ENCODE measurements at places on chromosomes 4 and X. TPM values are rescaled to one million over a fixed set of nuclear protein-coding genes. Genes with fewer than 3 reads are reported as not detected.

DNA sequence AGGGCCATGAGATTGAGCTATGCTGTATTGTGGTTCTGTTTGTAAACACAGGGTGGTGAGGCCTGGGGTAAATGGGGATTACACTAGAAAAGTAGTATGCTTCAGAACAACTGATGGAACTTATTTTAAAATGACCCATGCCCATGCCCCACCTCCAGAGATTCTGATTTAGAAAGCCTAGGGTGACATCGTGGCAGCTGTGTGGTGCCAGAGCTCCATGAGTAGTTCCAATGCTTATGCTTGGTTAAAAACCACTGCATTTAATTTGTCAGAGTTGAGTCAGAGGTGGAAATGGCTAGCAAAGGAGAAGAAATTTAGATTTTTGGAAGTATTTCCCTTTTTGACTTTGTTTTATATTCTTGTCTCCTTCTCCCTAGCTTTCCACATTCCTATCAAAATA, 63.4 kb upstream of the PDE5A start:
- ATAC-seq = no peak

- ATAC-seq = no peak
Observed at GRCh38 chr4:52350926-52351325, 299.8 kb downstream of the SPATA18 start.

DNA sequence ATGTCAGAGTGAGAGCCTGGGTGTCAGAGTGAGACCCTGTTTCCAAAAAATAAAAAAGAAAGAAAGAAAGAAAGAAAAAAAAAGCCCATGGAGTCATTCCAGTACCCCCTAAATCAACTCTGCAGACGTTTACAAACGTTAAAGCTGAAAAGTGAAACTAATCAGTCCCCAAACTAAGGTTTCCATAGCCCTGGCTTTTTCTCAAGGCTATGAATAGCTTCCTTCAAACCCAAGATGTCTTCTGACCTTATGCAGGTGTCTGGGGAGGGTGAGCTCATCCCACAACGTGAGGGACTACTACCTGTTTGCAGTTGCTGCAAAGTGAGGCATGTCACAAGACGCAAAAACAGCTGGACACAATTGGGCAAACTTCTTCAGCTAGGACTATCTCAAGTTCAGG, 144.0 kb downstream of the SH3KBP1 start:
- no peak for ATAC-seq

- ATAC-seq = no peak
Observed at GRCh38 chrX:134369576-134369975, 90.4 kb upstream of the HPRT1 start.

DNA sequence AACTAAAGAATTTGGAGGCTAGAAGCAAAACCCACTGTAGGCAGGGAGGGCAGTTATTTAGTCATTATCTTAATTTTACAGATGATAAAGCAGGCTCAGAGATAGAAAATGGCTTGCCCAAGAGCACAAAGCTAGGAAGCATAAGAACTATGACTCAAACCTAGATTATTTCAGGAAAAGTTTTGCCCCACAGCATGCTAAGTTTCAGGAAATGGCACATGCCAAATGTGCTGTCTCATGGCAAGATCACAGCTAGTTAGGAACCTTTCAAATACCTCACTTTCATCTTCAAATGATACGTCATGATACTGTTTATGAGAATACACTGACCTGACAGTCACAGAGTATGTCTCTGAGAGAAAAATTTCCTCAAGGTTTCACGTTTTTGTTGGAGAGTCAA, 78.5 kb upstream of the SPANXC start:
- ATAC-seq = no peak

GRCh38 chrX:136029766-136030165, 44.5 kb downstream of the SLC9A6 start:
- ATAC-seq = no peak

CXCL11 gene
- total RNA-seq = 0.24 TPM

DNA sequence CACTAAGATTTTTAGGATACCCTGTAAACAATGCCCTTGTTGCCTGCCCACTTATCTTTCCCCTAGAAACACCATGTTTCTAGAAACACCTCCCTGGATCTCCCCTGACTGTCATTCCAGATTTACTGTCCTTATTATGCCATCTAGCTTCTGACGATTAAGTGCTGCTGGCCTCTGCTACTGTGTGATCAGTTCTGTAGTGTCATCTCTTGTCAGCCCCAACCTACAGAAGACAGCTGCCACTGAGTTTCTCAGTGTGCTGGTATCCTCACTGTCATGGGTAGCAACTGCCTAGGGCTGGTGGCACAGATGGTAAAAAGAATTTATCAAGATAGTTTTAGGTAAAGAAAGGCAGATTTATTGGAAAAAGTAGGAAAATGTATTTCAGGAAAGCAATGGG, 68.7 kb upstream of the WWC2 start:
- ATAC-seq = no peak

- ATAC-seq = peak; percentile 82
Observed at GRCh38 chr4:10395971-10396580, 61.1 kb downstream of the ZNF518B start.

KDR gene
- total RNA-seq = 4.2 TPM

RTL3 gene
- not detected for total RNA-seq

GRCh38 chrX:67673741-67674274, 130.0 kb downstream of the AR start:
- no peak for ATAC-seq

GIMD1 gene
- not detected for total RNA-seq

GRCh38 chr4:22003878-22004277, 55.3 kb upstream of the KCNIP4 start:
- ATAC-seq = no peak

DNA sequence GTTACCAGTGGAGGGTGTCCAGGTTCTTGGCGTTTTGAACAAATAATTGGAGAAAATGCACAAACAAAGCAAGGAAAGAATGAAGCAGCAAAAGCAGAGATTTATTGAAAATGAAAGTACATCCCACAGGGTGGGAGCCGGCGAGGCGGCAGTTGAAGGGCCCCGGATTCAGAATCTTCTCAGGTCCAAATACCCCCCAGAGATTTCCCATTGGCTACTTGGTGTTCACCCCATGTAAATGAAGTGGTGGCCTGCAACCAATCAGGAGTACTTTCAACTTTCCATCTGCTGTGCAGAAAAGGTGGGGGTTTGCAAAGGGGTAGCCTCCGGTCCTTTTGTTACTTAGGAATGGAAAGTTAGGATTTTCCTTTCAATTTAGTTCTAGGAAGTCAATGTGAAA, 1447.0 kb downstream of the C4orf33 start:
- ATAC-seq = no peak

CPZ gene
- total RNA-seq = 0.80 TPM

DNA sequence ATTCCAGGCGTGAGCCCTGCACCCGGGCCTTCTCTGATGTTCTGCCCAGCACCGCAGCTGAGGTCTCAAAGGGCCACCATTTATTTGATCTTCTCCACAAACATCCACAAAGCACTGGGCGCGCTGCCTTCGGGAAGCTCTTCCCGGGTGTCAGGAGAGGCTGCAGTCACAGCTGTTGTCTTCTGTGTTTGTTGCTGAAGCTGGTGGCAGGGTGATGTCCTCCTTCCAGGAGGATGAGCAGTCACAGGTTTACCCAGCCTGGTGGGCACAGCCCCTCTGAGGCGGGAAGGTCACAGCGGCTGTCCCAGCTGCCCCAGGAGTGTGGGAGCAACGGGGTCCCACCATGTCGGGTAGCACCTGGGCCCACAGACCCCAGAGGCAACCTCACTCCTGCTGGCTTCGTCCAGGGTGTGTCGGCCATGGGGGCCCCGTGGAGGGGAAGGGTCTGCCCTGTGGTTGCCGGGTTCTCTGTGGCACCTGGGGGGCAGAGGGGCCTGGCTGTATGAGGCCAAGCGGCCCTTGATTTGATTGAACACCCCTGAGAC, 27.6 kb downstream of the FGFRL1 start:
- no peak for ATAC-seq

DNA sequence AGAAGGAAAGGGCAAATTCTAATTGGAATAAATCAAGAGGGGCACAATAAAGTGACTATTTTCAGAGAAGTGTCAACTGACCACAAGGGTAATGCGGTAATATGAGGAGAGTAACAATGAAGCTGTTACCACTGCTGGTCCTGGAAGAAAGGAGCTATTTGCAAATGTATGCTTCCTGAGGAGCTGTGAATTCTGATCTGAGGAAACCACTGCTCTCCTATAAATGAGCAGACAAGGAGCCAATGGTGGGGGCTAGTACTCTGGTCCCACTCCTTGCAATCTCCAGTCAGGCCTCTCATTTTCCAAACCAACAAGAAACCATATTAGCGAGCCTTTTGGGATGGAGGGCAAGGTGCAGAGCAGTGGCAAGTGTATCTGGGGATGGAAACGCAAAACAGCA, 770.2 kb downstream of the FSTL5 start:
- no peak for ATAC-seq

GRCh38 chr4:7699031-7699430, 240.6 kb downstream of the AFAP1 start:
- no peak for ATAC-seq

FHIP1A gene
- 43.6 TPM for total RNA-seq

- ATAC-seq = no peak
Observed at GRCh38 chrX:20743046-20743445, 476.3 kb upstream of the RPS6KA3 start.

- ATAC-seq = no peak
Observed at GRCh38 chrX:48504261-48504660, 4.5 kb upstream of the PORCN start.

TENM3 gene
- total RNA-seq = 3.6 TPM

DNA sequence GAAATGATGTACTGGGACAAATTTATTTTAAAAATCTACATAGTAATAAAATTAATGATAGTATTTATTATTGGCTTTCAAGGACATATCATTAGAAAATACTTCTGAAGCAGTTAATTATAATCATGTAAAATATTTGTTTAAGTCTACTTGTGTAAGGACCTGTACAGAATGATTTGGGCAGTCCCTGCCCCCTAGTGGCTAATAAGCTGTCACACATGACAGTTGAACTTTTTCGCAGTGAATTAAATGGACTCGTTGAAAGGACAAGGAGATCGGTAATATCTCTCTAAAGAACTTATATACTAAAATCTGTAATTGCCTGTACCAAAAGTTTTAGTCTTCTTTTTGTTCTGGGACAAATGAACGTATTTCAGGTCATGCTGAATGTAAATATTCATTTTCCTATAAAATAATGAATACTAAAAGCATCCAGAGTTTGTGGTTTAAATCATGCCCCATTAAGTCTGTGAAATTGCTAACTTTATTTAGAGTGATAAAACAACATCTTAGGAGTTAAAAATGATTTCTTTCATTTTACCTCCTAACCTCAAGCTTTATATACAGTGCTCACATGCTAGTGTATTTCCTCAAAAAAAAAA, 13.6 kb downstream of the EXOC1 start:
- ATAC-seq = peak; percentile 85

DNA sequence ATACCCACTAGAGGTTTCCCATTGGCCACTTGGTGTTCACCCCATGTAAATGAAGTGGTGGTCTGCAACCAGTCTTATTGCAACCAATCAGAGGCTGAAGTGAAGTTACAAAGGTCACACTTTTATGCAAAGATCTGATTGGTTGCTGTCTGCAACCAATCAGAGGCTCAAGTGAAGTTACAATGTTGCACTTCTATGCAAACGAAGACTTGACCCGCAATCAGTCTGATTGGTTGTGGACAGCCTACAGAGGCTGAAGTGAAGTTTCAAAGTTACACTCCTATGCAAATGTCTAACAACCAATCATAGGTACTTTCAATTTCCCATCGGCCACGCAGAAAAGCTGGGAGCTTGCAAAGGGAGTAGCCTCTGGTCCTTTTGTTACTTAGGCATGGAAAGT, 22.3 kb upstream of the XPNPEP2 start:
- ATAC-seq = no peak

- ATAC-seq = peak; percentile 94
Observed at GRCh38 chr4:174669270-174669669, 147.0 kb upstream of the HPGD start.

DNA sequence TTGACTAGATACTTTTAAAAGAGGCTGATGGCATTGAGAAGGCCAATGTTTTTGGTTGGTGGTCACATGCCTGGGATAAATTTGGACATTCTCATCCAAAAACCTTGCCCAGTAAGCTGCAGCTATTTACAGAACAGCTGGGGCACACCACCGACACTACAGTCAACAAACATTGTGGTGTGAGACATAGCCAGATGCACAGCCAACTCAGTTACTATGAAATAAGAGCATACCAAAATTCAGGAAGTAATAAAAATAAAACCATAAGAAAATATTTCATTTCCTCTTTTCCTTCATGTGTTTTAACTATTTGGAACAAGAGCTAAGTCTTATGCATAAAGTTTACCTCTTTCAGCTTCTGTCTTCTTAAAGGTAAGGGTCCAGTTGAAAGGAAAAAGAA, 8.8 kb downstream of the PPM1K start:
- ATAC-seq = no peak

DNA sequence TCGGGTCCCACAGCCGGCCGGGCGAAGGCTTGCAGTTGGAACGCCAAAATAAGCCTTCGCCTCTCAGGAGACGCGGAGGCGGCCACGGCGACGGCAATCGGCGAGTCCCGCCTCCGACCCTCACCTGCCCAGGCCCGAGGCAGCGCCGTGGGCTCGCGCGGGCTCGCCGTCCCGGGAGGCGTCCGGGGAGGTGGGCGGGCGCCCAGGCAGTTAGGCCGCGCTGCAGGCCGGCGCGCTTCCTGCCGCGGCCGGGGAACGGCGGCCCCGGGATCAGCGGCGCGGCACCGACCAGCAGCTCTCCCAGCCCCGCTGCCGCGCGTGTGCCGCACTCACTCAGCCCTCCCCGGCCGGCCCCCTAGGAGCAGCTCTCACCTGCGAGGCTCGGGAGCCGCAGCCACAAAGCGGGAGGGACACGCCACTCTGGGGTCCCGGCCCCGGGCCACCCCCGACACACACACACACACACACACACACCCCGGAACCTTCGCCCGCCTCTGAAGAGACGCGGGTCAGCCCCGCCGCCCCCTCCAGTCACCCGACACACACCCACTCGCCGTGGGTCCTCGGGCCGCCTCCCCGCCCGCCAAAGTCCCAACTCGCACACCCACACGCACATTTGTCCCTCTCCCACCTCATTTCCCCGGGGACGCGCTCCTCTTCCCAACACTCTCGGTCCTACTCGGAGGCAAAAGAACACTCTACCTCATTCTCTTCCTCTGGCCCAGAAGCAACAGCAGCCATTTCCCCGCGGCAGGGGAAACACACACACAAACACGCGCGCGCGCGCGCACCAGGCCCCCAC, at the start of gene CNOT6L:
TSS of gene CNOT6L (minus strand) at position 767 of the 802 bp plus-strand sequence. CDS start at position 707, 60 bp downstream.
- peak; percentile 74 for ATAC-seq
